CD4-positive, alpha-beta T cell treated with Interleukin-6 for 4 hours (primary cell): ENCODE measurements at places on chromosomes 16 and 17.

- DNase-seq, result no peak
Observed at GRCh38 chr17:4559139-4559791, 1.1 kb downstream of the GGT6 start.

GRCh38 chr16:66901626-66902025 lies 17.1 kb downstream of the CDH16 start:
- no peak for DNase-seq

DNA sequence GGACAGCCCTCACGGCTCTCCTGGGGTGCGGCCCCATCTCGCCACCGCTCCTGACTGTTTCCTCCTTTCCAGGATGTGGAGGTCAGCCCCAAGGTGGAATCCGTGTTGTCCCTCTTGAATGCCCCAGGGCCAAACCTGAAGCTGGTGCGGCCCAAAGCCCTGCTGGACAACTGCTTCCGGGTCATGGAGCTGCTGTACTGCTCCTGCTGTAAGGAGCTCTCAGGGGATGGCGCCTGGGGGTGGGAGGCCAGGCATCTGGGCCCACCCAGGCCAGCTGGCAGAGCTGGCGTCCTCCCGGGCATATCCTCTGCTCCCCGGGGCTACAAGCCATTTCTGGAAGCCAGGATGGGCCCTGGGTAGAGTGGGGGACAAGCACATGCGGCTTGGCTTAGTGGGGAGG lies 13.2 kb downstream of the IL34 start:
- DNase-seq, result no peak

DNA sequence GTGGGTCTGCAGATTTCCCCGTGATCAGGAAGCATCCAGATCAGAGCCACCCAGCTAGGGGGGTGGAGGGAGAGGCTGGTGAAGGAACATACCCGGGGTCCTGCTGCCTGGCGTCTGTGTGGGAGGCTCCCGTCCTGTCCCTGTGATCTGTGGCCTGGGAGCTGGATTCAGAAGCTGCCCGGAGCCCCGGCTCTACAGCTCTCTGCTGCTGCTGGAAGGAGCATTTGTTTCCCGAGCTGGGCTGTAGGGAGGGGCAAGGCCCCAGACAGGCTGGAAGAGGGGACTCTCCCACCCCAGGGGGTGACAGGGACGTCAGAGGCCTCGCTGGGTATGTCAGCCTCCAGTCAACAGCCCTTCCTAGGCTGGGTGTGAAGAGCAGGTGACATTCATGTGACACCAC lies 10.2 kb downstream of the SOX8 start:
- no peak for DNase-seq

- DNase-seq, result peak; percentile 37
Observed at GRCh38 chr16:53744449-53744848, 40.5 kb downstream of the FTO start.

- peak; percentile 78 for DNase-seq
Observed at GRCh38 chr16:85303354-85303883, 191.1 kb upstream of the CIBAR2 start.

- DNase-seq, result no peak
Observed at GRCh38 chr16:89921702-89922476, 1.3 kb upstream of the TUBB3 start.

GRCh38 chr17:542943-543342 lies 171.7 kb downstream of the VPS53 start:
- DNase-seq, result no peak

GRCh38 chr16:13397126-13397525 lies 495.7 kb downstream of the SHISA9 start:
- no peak for DNase-seq

- no peak for DNase-seq
Observed at GRCh38 chr16:85492295-85492864, 120.7 kb upstream of the GSE1 start.

DNA sequence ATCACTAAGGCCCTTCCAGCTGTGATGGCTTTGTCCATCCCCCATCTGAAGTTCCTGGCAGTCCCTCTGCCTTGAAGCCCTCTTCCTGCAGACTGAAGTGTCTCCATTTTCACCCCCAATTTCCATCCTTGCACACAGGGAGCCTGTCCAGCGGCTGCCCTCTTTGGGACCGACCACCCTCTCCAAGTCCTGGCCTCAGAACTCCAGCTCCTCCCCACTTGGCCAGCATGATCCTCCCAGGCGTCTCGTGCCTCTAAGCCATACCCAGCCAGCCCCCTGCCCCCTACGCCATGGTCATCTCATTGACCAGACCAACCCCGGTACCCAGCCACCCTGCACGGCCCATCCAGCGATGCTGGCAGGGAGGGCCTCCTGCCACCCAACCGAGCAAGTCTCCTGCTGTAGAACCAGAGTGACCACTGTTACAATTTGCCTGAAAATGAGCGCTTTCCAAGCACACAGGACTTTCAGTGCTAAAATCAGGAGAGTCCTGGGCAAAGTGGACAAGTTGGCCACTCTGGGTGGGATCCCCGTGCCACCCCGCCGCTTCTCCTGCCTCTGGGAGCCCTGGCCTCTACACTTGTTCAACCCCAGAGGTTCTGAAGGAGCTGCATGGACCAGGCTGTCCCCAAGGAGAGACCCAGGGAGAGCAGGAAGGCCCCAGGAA lies 362.0 kb downstream of the SEC14L1 start:
- no peak for DNase-seq

DNA sequence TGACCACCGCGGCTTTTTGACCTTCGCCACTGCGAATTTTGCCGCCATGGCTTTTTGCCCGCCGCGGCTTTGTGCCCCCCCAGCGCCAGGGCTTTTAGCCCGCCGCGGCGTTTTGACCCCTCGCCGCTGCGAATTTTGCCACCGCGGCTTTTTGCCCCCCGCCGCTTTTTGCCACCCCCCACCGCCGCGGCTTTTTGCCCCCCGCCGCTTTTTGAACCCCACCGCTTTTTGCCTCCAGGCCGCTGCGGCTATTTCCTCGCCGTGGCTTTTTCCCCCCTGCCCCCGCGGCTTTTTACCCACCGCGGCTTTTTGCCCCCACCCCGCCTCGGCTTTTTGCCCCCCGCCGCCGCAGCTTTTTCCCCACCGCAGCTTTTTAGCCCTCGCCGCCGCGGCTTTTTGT lies 134.8 kb upstream of the TP53TG3C start:
- DNase-seq, result peak; percentile 0

GRCh38 chr17:51820252-51820651 lies 338.3 kb downstream of the CA10 start:
- DNase-seq, result peak; percentile 8

- DNase-seq, result no peak
Observed at GRCh38 chr16:56336071-56336688, 89.2 kb downstream of the AMFR start.

GRCh38 chr16:30875871-30876801 lies 17.7 kb downstream of the BCL7C start:
- peak; percentile 32 for DNase-seq

GRCh38 chr16:23323224-23324030 lies 21.3 kb downstream of the SCNN1B start:
- no peak for DNase-seq

GRCh38 chr16:31351246-31351941 lies 3.6 kb upstream of the ITGAX start:
- no peak for DNase-seq
